Lung (tissue), 17 donors: ENCODE measurements at places on chromosomes 12 and 14.

GRCh38 chr12:24551163-24551786 lies 397.6 kb downstream of the BCAT1 start:
- peak; percentile 64 for DNase-seq

- no peak for DNase-seq
Measured at GRCh38 chr14:69499436-69499835, 14.9 kb downstream of the PLEKHD1 start.

- no peak for DNase-seq
Measured at GRCh38 chr12:91918431-91918830, 227.2 kb downstream of the BTG1 start.

DNA sequence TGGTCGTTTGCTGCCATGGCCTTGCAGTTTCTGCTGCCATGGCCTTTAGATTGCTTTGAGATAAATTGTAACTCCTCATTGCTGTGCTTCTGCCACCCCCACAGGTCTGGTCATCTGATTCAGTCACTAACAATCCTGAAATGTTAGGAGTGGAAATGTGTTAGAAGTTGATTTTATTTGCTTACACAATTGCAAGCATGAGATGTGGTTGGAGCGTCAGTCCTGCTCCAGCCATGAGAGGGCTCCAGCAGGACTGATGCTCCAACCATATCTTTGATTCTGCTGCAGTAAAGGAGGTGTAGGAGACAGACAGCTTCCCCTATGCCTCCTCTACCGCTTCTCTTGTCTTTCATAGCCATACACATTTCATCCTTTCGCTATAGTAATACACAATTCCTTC lies 226.8 kb upstream of the RGS6 start:
- DNase-seq: no peak

GRCh38 chr14:82342596-82342995 lies 808.9 kb upstream of the SEL1L start:
- DNase-seq: no peak

- no peak for DNase-seq
Measured at GRCh38 chr14:64945431-64946178, 3.1 kb upstream of the GPX2 start.

GRCh38 chr12:56178347-56178746 lies 10.9 kb downstream of the SMARCC2 start:
- DNase-seq: no peak

GRCh38 chr12:25054783-25055144 lies 105.9 kb upstream of the BCAT1 start:
- no peak for DNase-seq

DNA sequence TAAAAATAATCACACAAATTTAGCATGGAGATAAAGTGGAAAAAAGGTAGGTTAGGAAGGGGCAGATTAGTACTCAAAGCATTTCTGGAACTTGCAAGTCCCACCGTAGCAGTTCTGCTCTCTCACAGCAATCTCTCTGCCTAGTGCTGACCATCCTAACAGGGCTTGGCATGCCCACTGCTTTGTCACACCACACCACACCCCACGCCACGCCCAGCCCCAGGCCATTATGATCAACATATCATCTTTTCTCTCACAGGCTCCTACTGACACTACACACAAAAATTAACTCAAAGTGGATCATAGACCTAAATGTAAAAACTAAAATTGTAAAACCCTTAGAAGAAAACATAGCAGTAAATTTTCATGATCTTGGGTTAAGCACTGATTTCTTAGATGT lies 273.7 kb downstream of the DAD1 start:
- no peak for DNase-seq

- DNase-seq: no peak
Measured at GRCh38 chr12:108299516-108299915, 39.6 kb downstream of the CMKLR1 start.
